ENCODE measurements at places on chromosomes 5 and 9. TPM values are rescaled to one million over a fixed set of nuclear protein-coding genes. Genes with fewer than 3 reads are reported as not detected.

DNA sequence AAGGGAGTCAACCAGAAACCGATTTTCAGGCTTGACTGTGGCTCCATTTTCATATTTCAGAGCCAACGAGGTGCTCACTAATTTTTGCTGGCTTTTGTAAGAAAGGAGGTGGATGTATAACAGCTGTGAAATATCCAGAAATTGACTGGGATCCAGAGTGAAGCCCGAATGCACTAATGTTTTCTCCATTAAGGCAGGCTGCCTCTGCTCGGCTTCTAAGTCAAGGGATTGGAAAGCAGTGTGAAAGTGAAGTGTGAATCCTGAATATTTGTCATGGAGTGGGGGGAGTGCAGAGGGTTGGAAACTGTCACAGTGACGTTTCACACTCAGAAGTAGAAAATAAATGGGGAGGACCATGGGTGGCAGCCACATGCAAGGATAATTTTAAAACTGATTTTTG, 237.4 kb downstream of the GOLPH3 start:
- no peak for DNase-seq

GRCh38 chr9:106745457-106745856, 117.5 kb upstream of the ZNF462 start:
- peak; percentile 19 for DNase-seq

GRCh38 chr9:126773004-126773607, 31.7 kb upstream of the ZBTB43 start:
- no peak for DNase-seq

DNA sequence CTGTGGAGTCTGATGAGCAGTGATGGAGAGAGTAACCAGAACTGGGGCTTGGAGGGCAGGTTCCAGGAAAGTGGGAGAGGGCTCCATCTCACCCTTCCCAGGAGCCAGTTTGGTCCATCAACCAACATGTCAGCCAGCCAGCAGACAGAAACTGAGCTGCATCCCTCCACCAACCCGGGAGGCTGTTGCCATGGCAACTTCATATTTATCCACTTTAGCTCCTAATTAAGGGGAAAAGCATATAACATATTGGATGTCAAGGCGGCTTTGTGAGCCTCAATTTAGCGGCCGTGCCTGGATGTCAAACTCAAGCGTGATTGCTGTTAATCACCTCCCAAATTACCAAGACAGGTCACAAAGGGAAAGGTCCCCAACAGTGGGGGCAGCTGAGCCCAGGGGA, 81.5 kb upstream of the ARAP3 start:
- no peak for DNase-seq

GRCh38 chr5:41748631-41749030, 121.6 kb downstream of the OXCT1 start:
- DNase-seq = peak; percentile 79

DNA sequence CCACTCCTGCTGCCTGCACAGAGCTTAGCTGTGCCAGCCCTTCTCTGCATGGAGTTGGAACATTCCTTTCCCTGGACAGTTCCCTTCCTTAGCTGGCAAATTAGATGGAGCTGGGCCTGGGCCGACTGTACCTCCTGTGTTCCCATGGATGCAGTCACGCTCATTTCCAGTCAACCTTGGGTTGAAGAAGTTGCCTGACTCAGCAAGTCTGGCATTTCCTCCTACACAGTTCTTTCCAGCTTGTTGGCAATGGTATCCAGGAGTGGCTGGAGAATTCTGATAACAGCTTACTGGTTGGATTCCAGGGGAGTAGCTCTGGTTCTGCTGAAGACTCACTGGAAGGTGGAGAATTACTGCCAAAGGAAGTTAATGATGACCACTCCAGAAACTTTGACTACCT, 9.2 kb upstream of the TAF1L start:
- peak; percentile 100 for DNase-seq

DNA sequence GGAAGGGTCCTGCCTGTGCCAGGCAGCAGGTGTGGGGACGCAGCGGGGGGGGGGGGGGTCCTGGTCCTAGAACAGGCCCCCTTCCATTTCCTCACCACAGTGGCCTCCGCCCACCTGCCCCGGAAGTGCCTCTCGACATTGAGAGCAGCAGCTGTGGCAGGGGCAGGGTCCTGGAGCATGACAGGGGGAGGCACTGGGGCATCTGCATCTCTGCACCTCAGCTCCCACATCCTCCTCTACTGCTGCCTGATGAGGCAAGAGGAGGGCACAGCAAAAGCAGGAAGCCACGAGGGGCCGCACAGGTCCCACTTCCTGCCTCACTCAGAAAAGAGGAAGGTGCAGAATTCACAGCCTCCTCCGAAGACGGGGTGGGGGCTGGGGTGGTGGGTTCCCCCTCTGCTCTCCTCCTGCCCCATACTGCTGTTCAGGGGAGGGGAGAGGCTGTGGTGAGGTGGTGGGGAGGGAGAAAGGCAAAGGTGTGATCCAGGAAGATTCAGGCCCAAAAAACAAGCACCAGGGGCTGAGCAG, 14.8 kb downstream of the AKNA start:
- no peak for DNase-seq

GRCh38 chr9:4579001-4579400, 83.1 kb upstream of the PLPP6 start:
- no peak for DNase-seq

- peak; percentile 50 for DNase-seq
Measured at GRCh38 chr5:60340965-60341471, 358.9 kb downstream of the DEPDC1B start.

DNA sequence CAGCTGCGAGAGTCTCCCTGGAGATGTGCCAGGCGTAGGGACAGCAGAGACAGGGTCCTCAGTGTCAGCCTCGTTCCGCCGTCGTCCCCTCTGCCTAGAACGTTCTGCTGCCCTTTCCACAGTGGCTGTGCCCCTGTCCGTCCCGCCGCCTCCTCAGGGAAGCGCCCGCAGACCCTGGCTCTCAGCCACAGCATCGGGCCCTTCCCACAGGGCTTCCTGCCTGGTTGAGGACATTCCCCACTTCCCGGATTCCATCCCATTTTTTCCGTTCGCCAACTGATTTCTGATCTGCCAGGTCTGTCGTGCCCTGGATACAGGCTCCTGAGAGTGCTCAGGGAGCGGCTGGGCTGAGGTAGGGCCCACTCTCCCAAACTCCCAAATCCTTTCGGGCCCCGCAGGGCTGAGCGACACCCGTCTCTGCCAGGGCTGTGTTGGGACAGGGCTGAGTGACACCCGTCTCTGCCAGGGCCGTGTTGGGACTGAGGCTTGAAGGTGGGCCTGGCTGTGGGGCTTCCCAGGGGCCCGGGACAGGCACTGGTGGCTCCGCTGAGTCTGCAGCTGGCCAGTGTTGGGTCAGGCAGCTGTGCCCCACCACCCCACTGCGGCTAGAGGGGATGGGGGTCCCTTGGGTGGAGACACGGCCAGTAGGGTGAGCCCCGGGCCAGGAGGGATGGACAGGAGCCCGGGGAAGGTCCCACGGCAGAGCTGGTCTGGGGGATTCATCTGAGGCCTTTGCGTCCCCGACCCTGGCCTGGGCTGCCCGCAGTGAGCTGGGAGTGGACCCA, 15.9 kb downstream of the DNLZ start:
- no peak for DNase-seq

- DNase-seq = no peak
Measured at GRCh38 chr5:172905346-172906140, 53.7 kb upstream of the RPL26L1 start.

DNA sequence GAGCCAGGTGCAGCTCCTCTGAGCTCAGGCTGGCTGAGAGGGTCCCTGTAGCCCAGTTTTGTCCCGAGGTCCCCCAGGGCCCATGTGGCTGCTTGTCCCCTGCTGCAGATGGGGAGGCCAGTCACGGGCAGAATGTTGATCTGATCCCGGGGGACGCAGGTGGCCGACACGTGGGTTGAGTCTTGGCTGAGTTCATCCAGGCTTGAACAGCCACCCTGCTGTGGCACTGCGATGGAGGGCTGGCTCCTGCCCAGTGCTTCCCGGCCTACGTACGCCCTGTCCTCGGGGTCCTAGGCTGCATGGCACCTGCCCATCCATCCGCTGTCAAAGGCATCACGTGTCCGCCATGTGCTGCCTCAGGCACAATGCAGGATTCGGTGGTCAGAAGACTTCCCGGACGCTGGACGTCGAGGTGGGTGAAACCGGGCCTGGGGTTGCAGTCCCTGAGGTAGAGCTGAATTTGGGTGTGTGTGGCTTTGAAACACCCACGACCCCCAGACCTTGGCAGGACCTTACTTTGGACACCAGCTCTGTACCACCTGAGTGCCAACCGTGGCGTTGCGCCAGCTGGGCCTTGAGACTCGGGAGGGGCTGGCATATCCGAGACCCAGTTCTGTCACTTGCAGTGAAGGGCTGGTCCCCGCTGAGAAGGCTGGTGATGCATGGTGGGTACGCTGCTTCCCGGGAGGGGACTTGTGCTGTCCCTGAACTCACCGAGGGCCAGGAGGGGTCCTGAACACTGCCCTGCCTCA, 22.3 kb downstream of the RXRA start:
- no peak for DNase-seq

- peak; percentile 47 for DNase-seq
Measured at GRCh38 chr5:135466178-135467050, 14.3 kb upstream of the TIFAB start.

- DNase-seq = no peak
Measured at GRCh38 chr5:128574041-128574440, 36.0 kb upstream of the FBN2 start.

GRCh38 chr5:171462136-171462927, 42.9 kb downstream of the FGF18 start:
- no peak for DNase-seq

DNA sequence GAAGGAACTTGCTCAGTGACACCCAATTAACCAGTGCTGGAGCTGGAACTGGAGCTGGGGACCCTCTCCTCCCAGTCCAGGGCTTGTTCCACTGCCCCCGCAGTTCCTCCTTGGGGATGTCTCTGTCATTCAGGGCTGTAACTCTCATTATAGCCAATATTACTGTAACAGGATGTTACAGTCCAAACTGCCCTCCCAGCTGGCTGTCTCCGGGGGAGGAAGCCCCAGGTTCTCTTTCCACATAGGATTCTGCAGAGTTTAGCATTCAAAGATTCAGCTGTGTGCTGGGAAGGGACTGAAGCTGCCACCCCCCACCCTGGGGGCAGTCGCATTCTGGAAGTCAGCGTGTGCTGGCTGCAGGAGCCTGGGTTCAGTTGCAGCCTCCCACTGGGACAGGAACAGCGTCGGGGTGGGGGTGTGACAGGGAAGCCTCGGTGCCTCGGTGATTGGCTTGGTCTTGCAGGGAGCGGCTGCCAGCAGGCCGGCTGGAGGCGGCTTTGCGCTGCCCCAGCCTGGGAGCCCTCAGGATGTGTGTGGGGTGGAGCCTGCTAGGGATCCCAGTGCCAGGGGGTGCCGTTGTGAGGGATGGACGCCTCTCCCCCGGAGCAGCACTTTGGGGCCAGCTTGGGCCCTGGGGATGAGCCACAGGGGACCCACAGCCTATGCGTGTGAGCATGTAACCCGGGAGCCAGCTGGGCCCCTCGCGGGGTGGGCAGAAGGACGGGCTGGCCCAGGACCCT, 101.1 kb downstream of the RGS3 start:
- peak; percentile 81 for DNase-seq

DNA sequence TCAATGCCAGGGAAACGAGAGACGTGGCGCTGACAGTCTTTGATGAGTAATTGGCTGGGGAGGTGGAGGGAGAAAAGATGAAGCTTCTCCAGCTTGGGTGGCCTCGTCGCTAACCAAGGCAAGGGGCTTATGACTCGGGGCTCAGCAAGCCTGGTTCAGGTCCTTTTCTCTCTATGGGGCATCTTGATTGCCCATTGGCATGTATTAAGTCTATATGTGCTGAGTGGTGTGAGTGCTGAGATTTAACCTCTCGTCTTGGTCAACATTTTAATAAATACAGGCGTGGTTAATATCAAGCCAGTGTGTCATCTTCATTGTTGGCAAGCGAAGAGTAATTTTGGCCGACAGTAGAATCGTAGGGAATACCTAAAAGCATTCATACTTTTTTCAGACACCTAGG, 85.9 kb downstream of the RAI14 start:
- no peak for DNase-seq

DNA sequence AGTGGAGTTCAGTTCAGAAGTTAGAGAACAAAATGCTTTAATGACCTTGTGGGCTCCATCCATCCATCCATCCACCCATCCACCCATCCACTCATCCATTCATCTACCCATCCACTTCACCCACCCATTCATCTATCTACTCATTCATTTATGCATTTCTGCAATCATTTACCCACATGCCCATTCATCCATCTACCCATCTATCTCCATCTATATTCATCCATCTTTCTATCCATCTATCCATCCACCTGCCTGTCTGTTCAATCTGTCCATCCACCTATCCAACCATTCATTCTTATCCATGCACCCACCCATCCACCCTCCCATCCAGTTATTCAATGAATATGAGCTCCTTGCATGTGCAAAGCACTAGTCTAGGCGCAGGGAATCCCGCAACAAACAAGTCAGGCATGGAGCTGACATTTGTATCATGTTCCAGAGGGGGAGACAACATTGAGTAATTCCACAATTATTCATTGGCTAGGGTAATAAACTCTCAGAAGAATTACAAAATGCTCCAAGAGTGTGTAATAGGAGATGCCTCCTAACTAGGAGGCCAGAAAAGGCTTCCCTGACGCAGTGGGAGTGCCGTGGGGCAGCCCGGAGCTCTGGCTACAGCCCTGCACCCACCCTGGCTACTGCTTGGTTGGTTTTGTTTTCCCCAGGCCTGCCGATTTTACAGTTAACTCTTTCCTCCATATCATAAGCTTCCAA, 211.2 kb downstream of the NXNL2 start:
- DNase-seq = peak; percentile 90

GRCh38 chr9:122281368-122281767, 16.7 kb downstream of the MRRF start:
- DNase-seq = no peak

GRCh38 chr5:113058706-113059226, 82.2 kb downstream of the DCP2 start:
- DNase-seq = no peak

DNA sequence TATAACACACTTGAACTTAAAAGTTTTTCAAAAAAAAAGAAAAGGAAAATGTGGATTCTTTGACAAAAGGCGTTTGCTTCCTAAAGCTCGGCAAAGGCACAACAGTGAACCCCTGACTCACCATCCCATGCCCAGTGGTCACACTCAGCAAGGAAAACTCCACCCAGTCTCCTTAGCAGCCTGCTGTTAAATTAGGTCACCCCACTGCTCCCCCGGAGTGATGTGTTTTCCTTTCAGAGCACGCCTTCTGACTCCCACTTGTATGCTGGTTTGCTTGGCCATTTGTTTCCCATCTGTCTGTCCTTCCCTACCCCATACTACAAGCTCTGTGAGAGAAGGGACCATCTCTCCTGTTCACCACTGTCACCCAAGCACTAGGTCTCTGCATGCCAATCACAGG, 23.8 kb downstream of the RETREG1 start:
- peak; percentile 31 for DNase-seq

The GRM6 gene
- total RNA-seq = not detected

The WHRN gene
- total RNA-seq = 0.51 TPM

The MPDZ gene
- 59.1 TPM for total RNA-seq

The C9orf40 gene
- total RNA-seq = 4.5 TPM

The C9 gene
- total RNA-seq = under 0.01 TPM

The ORM2 gene
- total RNA-seq = not detected

The PCDHGA2 gene
- total RNA-seq = 4.5 TPM

The RGMB gene
- total RNA-seq = 38.3 TPM

The LCN12 gene
- not detected for total RNA-seq

The ZFP2 gene
- 2.8 TPM for total RNA-seq

The FBXO38 gene
- 50.3 TPM for total RNA-seq

The GABRG2 gene
- total RNA-seq = under 0.01 TPM

The POLK gene
- total RNA-seq = 33.4 TPM

Measured in fibroblast of lung (primary cell).